ENCODE measurements at places on chromosomes 1 and 21.
A peak's percentile ranks its signal among the peaks of the same experiment; 100 is the strongest.

GRCh38 chr1:36625935-36626310 lies 143.2 kb upstream of the CSF3R start:
- no peak for DNase-seq

DNA sequence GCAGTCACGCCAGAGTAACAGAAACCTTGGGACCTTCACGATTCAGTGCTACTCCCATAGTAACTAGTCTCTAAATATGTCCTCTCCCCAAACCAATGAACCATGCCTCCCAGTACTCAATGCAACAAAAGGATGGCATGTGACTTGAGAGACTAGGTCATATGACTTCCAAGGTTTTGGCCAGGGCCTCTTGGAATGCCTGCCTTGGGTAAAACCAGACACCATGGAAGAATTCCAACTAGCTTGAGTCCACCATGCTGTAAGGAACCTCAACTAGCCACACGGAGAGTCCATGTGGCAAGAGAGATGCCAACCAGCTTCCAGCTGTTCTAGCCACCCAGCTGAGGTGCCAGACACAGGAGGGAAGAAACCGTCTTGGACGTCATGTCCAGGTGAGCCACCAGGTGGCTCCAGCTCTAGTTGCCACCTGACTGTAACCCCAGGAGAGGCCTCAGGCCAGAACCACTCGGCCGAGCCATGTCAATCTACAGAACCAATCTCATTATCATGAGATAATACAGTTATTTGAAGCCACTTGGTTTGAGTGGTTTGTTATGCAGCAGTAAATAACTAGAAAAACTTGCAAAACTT lies 115.0 kb downstream of the SYF2 start:
- no peak for DNase-seq

DNA sequence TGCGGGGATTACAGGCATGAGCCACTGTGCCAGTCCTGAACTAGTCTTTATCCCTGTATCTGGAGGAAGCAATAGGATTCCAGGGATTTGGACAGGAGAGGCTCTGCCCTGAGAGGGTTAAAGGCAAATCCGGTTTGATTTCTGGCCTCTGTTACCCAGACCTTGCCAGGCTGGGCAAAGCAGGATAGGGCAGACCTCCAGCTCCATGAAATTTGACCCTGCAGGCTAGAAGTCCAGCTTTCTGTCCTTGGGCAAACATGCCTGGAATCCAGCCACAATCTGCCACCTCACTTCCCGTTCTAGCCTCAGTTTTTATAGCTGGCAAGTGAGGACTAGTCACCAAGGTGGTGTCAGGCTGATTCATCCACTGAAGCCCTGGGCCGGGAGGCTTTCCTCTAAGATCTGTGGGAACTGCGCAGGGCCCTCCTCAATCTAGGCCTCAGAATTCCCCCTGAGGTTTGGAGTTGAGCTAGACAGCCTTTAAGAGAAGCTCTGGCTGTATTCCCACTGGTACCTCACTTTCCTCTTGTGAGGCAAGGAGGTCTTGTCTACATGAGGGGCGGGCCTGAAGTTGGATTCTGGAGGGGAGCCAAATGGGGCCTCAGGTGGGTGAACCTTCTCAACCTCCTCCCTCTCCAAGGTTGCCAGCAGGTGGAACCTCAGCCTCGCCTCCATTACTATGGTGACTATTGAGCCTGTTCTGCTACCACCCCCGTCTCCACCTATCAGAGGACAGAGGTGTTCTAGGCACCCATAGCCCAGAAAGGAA lies 7.0 kb upstream of the P3R3URF start:
- peak; percentile 100 for DNase-seq

DNA sequence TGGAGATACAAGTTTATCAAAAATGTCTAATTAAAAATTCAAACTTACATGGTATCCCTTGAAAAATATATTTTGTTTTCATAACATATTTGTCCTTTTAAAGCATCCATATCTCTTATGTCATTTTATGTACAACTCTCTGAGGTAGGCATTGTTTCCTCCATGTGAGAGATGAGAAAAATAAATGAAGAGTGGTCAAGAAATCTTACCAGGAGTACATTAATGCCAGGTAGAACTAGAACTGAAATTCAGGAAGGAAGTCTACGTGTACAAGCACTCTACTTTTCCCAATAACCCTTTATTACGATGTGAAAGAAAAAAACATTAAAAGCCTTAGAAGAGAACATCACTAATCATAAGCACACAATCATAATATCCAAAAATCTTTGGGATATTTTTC lies 5.6 kb downstream of the BRINP3 start:
- DNase-seq, result no peak

- no peak for DNase-seq
These were observed 483.3 kb downstream of the TTLL7 start for GRCh38 chr1:83515578-83516154.

DNA sequence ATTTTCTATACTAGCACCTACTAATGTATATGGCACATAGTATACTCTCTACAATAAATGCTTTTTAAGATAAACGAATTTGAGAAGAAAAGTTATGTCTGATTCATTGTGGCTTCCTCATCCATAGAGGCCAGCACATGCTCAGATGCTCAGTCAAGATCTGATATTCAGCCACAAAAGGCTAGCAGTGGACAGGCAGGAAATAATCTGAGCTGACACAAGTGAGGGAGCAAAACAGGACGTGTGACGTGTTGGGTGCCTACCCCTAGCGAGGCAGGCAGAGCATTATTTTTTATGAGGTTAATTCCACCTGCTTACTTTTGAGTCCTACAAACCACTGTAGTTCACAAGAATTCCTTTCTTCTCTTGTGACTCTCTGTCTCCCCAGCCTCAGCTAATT lies 550.9 kb downstream of the SMYD3 start:
- no peak for DNase-seq

DNA sequence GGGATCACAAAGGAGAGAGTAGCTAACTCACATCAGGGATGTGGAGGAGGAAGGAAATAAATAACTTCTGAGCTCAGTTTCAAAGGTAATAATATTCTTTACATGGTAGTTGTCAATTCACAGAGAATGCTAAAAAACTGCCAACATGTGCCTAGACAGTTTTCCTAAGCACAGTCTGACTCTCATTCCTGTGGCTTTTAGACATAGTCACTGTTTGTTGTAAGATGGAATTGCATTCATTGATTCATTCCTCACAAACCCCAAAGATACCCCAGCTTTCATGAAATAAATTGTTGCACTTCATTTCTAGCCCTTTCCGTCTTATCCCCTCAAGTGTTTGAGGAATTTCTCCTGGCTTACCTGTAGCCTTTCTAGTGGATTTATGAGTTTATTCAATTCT lies 263.9 kb downstream of the NTNG1 start:
- no peak for DNase-seq

DNA sequence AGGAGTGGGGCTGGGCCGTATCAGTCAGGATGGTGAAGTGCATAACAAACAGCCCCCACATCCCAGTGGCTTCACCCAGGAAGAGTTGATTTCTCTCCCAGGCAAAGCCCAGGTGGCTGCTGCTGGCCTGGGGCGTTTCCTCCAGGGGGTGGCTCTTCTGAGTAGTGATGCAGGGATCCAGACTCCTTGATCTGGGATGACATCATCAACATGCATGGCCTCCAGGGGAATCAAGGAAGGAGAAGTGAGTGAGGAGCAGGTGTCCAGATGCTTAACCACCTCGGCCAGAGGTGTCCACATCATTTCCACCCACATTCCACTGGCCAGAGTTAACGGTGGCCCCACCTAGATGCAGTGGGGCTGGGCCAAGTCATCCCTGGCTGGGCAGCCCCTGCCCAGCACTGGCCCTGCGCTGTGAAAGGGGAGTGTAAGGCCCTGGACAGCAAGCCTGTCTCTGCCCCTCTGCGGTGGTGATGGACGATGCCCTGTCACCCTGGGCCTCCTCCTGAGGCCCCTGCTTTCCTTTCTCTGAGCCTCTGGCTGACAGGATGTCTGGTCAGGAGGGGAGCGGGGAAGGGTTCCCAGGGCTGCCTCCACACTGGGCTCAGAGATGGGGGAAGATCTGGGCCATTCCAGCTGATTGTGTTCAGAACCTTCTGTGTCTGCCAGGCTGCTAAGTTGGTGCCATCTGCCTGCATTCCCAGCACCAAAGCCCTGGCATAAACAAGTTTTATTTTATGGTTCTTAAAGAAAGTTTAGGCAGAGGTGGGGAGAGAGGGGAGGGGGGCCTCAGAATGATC lies 598.2 kb downstream of the MATN1 start:
- no peak for DNase-seq

DNA sequence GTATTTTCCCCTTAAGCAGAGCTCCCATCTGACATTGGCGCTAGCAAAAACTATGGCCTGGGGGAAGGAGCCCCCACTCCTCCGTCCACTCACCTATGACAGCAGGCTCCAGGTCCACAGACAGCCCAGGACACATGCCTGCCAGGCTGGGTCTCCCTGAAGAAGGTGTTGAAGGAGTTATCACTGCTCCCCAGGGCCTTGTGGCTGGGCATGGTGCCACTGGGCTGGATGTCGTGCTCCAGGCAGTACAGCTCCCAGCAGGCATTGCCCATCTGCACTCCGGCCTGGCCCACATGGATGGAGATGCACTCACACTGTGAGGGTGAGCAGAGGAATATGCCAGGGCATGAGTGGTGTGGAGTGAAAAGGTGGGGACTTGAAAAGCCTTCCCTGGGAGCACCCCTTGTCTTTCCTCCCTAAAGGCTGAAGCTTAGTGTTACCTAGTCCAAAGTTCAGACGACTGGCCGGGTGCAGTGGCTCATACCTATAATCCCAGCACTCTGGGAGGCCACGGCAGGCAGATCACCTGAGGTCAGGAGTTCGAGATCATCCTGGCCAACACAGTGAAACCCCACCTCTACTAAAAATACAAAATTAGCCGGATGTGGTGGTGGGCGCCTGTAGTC lies 30.0 kb downstream of the RABIF start:
- no peak for DNase-seq

GRCh38 chr1:201332616-201333335 lies 44.7 kb downstream of the TNNT2 start:
- no peak for DNase-seq

- DNase-seq, result no peak
These were observed 1.9 kb upstream of the ERRFI1 start for GRCh38 chr1:8027748-8028570.

DNA sequence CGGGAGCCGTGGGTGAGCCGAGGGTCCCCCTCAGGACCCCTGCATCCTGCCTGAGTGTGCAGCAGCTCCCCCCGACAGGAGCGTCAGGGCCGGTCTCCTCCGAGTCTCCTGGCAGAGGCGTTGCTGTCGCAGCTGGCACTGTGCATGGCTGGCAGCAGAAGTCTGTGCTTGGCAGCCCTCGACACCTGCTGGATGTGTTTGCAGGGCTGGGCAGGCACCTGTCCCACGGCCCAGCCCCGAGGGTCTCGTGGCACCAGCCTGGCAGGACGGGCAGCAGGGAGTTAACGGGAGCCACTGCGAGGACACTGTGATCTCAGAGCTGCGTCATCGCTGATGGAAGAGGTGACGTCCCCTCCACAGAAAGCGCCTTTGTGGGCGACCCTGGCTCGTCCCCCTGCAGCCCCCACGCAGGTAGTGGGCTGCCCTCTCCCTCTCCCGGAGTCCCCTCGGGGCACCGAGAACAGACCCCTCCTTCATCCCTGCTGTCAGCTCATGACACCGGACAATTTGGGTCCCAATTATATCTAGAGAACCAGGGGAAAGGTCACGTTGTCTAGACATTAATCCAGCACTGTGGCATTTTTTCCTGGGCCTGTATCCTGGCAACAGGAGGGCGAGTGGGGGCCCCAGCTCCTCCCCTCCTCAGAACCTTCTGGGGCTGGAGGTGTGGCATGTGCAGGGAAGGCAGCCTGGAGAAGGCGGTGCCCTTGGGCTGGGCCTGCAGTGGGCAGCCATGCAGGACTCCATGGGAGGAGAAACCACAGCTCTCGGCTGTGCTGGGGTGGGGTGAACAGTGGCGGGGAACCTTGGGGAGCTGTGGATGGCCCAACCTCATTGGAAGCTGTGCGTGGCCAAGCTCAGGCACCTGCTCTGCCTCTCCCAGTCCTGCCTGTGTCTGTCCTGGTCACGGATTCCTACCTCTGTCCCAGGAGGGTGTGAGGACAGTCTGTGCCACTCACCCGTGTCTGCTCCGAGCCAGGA lies 15.4 kb downstream of the COL18A1 start:
- no peak for DNase-seq

GRCh38 chr1:16614361-16615252 lies 1.2 kb upstream of the NBPF1 start:
- DNase-seq, result no peak

- no peak for DNase-seq
These were observed 95.8 kb downstream of the VWA5B1 start for GRCh38 chr1:20386323-20387081.

- DNase-seq, result no peak
These were observed 34.4 kb downstream of the ADAMTS1 start for GRCh38 chr21:26810676-26811415.

DNA sequence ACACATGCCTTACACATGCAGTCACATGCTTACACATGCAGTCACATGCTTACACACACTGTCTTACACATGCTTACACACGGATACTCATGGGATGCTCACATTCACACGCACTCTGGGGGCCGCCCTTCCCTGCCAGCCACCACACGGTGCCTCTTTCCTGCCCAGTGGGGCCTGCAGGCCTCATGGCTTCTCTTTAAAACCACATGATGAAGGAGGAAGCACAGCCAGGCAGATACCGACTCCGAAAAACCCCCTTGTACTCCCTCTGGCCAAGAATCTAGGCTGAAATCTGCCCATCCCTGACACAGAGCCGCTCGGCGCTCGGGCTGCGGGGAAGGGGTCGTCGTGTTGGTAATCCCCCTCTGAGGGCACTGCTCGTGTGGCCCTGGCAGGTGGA lies 113.0 kb downstream of the PRDM16 start:
- DNase-seq, result no peak

DNA sequence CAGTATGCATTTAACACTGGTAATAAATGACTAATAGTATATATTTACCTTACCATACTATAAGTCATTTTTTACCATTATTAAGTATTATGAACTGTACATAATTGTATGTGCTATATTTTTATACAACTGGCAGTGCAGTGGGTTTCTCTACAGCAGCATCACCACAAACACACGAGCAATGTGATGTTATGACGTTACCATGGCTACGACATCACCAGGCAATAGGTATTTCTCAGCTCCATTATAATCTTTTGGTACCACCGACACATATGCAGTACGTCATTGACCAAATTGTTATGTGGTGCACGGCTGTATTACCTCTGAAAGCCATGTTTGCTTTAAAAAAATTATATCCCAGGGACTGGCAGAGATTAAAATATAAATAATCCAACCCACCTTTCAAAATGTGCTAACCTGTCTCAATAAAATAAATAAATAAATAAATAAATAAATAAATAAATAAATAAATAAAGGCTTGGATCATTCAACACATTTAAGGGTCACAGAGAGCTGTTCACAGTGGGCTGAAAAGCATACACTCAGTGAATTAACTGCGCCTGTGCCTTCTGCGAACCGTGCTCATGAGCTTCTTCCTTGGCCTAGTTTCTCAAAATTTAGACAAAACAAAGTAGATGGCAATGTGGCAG lies 121.4 kb upstream of the SLC35F3 start:
- DNase-seq, result no peak

DNA sequence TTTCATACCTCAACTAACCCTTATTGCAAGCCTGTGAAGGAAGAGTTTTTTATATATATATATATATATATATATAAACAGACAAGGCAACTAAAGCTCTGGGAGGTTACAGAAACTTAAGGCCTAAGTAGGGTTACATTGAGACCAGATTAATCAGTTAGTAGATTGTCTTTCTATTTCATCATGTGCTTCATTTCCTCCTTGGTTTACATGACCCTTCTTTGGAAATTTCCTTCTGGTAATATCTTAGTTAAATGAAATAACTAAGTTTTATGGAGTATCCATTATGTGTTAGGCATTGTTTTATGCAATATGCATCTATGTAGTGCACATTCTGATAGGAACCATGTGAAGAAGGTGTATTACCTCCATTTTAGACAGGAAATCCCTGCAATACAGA lies 112.7 kb downstream of the FGGY start:
- DNase-seq, result no peak

All from LNCaP clone FGC (cell line).